GM12864 (cell line): ENCODE measurements at places on chromosomes 4 and X.

DNA sequence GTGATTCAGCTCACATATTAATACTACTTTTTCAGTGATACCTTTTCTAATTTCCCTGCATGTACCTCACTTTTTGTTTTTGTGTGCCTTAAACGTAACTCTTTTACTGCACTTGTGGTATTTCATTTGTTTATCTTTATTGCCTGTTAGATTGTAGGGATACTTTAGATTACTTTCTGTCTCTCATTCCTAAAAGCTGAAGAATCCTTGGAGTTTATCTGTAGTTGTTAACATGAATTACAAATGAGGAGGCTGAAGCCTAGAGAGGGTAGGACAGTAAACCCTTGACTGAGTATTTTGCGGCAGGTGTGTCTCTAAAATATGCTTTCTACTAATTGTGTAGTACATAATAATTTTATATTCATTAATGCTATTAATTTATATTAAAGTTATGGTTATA lies 34.9 kb downstream of the BMP2K start:
- no peak for DNase-seq

- no peak for DNase-seq
Observed at GRCh38 chr4:144696376-144696775, 50.4 kb downstream of the HHIP start.

DNA sequence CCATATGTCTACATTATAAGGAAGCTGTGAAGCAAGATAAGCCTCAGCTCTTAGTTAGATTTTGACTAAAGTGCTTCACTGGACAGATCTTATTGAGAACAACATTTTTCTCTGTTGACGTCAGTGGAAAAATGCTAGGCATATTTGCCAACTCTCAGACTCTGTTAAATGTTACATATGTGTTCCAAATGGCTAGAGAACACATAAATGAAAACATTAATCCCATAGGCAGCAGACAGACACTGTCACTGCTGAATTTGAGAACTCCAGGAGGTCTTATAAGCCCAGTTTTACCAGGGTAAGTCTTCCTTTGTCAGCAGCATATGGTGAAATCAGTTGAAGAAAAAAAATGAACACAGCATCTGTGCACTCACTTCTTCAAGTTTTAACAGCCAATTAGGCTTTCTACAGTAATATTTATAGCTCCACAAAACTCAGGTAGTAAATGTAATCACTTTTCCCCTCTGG lies 186.9 kb downstream of the CAMK2D start:
- no peak for DNase-seq

- DNase-seq, result no peak
Observed at GRCh38 chr4:157312702-157313101, 92.2 kb downstream of the GRIA2 start.

DNA sequence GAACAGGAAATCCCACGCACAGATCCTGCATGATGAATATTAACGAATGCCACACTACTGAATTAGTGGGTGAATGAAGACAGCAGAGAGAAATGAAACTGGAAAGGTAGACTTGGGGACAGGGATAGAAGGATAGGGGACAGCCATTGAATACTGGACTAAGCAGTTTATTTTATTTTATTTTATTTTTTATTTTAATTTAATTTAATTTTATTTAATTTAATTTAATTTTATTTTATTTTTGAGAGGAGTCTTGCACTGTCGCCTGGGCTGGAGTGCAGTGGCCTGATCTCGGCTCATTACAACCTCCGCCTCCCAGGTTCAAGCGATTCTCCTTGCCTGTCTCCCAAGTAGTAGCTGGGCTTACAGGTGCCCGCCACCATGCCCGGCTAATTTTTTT lies 385.2 kb downstream of the GPAT3 start:
- DNase-seq, result no peak

- DNase-seq, result no peak
Observed at GRCh38 chr4:79695848-79696247, 287.8 kb upstream of the GK2 start.

DNA sequence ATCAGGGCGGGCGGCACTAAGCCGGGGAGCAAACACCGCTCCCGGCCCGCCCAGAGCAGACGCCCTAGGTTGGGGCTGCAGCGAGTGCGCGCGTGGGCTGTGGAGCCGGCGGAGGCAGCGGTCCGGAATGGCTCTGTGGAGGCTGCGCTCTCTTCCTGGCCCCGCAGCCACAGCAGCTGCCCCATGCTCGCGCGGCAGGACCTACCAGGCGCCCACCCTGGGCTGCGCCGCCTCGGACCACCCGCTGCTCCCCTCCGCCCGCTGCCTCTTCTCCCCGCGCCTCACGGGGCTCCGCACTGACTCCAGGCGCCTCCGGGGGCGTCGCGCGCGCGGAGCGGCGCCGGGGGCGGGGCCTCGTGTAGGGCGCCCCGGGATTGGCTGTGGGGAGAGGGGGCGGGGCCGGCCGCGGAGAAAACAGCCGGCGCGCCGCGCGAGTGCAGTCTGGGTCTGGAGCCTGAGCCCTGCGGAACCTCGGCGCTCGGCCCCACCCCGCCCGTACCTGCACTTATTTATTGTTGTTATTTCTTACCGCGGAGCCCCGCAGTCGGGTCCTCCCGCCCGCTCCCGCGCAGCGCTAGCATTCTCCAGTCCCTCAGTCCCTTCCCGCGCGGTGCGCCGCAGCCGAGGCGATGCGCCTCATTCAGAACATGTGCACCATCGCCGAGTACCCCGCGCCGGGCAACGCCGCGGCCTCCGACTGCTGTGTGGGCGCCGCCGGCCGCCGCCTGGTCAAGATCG lies at the start of gene RASL11B:
TSS of gene RASL11B (plus strand) at position 439 of the 738 bp plus-strand sequence. CDS start at position 630, 191 bp downstream.
- peak; percentile 15 for DNase-seq

GRCh38 chrX:114581528-114582263 lies 2.2 kb upstream of the HTR2C start:
- DNase-seq, result no peak

GRCh38 chr4:143549928-143550327 lies 36.4 kb downstream of the SMARCA5 start:
- DNase-seq, result no peak

- no peak for DNase-seq
Observed at GRCh38 chr4:98474408-98474844, 184.0 kb downstream of the TSPAN5 start.

DNA sequence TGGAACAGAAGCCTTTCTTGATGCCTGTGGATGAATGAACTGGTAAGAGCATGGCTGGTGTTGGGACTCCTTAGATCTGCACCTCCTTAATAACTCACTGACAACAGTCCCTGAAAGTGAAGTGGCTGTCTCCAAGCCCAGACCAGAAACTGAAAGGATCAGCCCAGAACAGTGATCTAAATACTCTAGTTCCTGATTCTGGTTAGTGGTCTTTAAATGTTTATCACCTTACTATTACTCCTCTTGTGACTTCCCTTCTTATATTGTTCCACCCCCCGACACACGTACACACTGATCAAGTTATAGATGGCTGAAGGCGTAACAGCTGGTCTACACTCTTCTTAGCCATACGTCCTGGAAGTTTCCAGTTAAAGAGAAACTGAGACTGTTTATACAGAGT lies 33.8 kb upstream of the ARMCX2 start:
- DNase-seq, result no peak

DNA sequence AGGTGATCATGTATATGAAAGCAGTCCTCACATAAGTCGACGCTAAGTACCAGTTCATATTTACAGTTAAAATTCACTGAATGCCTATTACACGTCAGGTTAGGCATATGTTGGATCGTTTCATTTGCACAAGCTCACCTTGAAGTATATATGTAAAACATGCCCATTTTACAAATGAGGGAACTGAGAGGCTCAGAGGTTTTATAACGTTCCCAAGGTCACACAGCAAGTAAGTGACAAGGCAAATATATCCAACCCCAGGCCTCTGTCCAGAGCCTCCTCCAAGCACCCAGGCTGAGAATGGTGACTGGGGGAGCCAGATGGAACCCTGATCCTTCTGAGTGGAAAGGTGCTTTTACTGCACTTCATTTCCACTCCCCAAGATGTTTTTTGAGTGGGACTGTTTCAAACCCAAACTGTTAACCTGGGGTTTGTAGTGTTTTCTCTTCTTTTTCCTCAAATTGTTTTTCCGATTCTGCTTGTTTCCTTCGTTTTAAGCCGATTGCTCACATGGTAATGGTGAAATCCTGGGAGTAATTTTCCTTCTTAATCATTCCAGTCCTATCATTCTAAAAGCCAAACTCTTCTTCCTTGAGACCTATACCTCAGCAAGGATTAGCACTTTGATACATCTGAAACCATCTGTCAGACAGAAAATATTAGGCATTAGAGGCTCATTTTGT lies 791 bp downstream of the SMIM20 start:
- no peak for DNase-seq

- no peak for DNase-seq
Observed at GRCh38 chrX:130295519-130296296, 27.0 kb upstream of the ZNF280C start.

- no peak for DNase-seq
Observed at GRCh38 chr4:34731070-34731469, 1513.2 kb downstream of the ARAP2 start.

DNA sequence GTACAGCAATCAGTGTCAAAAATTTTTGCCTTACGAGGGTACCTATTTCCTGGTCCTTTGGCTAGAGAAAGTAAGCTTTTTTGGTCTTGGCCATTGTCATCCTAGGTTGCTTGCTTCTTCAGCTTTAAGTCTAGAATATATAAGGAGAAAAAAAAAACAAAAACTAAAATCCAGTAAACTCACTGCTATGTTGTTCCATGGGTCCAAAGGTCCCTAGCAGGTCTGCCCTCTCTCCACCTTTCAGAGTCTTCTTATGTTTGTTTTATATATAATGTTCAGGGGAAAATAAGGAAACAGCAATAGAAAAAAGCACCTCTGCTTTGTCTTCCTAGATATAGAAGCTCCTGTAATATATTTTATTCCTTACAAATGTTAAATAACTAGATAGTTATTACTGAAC lies 18.1 kb upstream of the BMP2K start:
- no peak for DNase-seq

- DNase-seq, result no peak
Observed at GRCh38 chrX:14697451-14697850, 168.1 kb downstream of the GLRA2 start.

- DNase-seq, result no peak
Observed at GRCh38 chr4:24807611-24808010, 12.2 kb downstream of the SOD3 start.

- DNase-seq, result no peak
Observed at GRCh38 chr4:113181289-113182007, 132.0 kb downstream of the ANK2 start.

DNA sequence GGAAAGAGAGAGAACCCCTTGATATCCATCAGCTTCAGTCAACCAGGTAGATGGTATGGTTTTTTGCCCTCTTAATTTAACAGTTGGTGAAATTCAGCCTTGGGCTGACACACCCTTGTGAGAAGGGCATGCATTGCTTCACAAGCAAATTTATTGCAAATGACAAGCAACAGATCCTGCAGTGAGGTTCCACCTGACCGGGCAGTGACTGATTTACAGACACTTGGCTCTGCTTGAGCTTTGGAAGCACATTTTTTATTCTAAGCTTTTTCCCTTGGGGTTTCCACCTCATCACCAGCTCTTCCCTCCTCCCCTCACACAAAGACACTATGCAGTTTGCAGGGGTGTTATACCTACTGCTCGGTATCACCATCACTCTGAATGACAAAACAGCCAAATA lies 28.3 kb upstream of the SERTM2 start:
- no peak for DNase-seq

DNA sequence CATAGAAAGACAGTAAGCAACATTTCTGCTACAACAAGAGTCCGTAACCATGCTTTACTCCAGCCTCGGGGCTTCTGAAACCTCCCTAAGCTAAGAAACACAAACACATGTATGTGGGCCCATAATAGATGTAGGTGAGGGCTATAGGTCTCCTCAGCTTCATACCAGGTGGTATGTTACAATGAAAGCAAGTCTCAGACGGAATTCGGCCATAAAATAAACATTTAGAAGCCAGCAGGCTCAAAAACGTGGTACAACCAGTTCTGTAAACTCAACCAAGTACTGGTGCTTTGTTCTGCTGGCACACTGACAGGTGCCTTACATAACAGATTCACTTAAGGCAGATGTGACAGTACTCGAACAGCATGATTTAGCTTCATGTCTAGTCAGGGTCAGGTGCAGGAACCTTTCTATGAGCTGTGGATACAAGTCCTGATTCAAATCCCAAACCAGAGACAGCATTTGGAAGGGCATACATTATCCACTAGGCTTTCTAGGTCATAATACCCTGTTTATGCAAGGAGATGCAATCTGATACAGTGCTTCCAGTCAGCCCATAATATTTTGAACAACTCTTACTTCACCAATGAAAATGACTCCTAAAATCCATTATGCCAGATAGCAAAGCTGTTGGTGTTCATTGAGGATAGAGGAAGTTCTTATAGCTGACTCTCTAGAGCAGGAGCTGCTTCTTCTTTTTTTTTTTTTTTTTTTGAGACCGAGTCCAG lies 113.8 kb upstream of the ENPP6 start:
- no peak for DNase-seq

GRCh38 chrX:47283015-47283771 lies 50.4 kb downstream of the USP11 start:
- no peak for DNase-seq

DNA sequence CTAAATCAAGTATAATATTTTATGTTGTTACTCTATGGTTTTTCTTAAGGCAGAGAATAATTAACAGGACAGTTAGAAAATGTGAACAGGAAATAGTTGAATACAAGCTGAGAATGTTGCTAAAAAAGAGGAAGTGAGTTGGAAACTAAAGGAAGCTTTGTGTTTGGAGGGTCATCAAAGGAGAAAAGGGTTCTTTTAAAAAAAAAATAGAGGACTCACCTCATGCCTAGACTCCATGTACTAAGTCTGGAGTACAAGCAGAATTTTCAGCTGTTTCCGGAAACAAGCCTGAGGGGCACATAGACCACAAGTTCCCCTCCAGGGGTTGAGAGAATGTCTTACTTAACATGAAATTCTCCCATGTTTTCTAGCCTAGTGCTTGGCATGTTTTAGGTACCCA lies 20.1 kb upstream of the MAP7D3 start:
- DNase-seq, result no peak

DNA sequence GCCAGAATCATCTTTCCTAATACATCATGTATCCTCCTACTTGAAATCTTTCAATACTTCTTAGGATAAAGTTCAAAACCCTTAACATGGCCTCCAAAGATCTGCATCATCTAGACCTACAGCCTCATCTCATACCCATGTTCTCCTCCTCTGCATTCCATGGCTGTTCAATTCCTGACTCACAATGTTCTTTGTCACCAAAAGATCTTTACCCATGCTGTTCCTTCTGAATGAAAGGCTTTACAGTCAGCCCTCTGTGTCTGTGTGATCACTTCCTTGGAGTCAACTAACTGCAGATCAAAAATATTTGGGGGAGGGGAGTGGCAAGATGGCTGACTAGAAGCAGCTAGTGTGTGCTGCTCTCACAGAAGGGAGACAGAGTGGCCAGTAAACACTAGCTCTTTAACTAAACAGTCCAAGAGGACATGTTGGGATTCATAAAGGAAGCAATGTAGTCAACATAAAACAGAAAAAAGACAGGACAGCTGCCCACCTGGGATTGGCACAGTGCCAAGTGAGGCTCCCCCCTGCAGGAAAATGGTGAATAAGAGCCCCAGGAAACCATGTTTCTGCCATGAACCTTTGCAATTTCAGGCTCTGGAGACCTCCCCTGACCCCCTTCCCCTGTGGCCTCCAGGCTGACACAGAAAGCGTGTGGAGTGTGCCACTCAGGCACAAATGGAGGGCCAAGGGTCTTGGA lies 31.9 kb downstream of the CBR4 start:
- DNase-seq, result no peak
